ENCODE measurements at places on chromosomes 4 and X. TPM values are rescaled to one million over a fixed set of nuclear protein-coding genes. Genes with fewer than 3 reads are reported as not detected.

- DNase-seq = peak; percentile 11
Measured at GRCh38 chrX:51148848-51149247, 183.8 kb upstream of the NUDT10 start.

DNA sequence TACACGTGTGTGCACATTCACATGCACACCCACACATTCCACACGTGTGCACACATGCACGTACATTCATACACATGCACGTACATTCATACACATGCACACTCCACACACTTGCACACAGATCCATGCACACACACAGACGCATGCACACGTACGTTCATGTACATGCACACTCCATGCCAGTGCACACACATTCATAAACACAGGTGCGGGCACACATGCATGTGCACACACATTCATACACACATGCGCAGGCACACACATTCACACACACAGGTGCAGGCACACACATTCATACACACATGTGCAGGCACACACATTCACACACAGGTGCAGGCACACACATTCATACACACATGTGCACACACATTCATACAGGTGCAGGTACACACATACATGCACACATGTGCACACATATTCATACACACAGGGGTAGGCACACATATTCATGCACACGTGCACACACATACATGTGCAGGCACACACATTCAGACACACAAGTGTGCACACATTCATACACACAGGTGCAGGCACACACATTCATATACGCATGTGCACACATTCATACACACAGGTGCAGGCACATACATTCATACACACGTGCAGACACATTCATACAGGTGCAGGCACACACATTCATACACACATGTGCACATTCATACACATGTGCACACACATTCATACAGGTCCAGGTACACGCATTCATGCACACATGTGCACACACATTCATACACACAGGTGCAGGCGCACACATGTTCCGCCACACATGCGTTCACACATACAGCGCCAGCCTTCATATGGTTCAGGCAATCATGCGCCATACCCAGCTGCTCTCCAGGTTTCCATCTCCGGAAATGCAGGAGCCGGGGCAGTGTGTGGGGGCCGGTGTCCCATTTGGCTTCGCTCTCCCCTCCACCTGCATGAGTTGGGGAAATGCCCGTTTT is 124.8 kb downstream of the HMX1 start:
- DNase-seq = no peak

TRMT2B gene
- 19.9 TPM for total RNA-seq

DNA sequence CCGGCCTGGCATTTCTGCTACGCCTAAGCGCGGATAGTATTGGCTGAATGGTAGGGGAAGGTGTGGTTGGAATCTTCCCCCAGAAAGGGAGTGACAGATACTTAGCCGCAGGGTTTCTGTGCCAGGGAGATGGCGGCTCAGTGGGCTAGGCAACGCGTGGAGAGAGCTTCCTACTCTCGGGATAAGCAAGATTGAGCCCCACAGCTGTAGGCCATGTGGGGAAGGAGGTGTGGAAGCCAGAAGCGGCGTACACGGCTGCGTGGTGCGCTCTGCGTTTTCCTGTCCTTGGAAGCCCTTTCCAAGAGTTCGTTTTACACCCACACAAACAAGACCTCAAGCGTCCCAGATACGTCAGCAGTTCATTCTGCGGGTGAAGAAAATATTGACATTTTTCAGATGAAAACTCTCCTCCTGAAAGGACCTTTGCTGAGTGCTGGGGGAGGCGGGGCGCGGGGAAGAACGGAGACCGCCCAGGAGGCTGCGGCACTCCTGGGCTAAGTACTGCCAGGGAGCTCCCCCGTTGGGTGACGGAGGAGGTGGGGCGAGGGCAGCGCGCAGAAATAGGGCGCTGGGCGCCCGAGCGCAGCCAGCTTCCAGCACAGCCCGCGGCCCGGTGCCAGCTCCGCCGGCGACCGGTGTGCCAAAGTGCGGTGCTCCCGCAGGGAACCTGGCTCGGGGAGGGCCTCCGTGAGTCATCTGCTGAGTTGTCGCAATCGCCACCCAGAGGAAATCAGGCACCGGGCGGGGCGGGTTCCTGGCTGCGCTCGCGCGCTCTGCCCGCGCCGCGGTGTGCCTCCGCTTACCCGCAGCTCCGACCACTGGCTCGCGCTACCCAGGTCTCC is at the start of gene GPAT3:
Gene GPAT3, plus strand, starts transcription at position 589 of the 842 bp plus-strand sequence. CDS start 515 bp downstream, outside the sequence.
- DNase-seq = peak; percentile 76

- DNase-seq = no peak
Measured at GRCh38 chr4:105550641-105551040, 1.8 kb upstream of the ARHGEF38 start.

DNA sequence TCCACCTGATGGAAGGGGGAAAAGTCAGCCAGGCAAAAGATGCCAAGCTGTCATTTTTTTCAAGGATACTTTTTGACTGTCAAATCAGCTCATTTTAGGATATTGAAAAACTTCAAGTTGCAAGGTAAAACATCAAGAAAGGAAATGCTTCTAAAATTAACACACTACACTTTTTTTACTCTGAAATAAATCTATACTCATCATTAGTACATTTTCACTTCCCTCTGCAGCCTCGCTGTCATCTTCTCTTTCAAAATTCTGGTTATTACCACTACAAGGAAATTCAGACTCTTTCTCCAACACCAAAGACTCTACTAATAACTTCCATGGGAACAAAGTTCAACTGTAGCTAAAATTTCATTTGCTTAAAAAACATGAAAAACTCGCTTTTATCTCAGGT is 41.6 kb downstream of the APBB2 start:
- DNase-seq = no peak

DNA sequence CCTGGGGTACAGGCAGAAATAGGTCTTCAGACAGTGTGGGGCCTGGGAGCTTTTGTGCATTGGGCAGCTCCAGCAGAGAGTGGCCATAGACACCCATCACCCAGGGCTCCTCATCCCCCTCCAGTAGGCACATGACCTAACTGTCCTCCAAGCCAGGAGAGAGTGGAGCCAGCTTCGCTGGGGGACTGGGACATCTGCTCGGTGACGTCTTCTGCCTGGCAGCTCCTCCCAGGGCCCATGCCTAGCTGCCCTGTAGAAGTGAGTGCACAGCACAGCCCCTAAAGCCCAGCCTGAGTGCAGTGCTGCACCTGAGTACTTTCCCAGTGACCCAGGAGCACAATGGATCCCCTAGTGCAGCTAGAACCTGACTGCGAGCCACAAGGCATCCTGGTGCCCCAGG is 279.7 kb upstream of the SLC7A11 start:
- DNase-seq = no peak

GRCh38 chr4:13966231-13967195 is 339.0 kb upstream of the BOD1L1 start:
- peak; percentile 76 for DNase-seq

- no peak for DNase-seq
Measured at GRCh38 chr4:158895797-158896576, 127.2 kb downstream of the FNIP2 start.

DNA sequence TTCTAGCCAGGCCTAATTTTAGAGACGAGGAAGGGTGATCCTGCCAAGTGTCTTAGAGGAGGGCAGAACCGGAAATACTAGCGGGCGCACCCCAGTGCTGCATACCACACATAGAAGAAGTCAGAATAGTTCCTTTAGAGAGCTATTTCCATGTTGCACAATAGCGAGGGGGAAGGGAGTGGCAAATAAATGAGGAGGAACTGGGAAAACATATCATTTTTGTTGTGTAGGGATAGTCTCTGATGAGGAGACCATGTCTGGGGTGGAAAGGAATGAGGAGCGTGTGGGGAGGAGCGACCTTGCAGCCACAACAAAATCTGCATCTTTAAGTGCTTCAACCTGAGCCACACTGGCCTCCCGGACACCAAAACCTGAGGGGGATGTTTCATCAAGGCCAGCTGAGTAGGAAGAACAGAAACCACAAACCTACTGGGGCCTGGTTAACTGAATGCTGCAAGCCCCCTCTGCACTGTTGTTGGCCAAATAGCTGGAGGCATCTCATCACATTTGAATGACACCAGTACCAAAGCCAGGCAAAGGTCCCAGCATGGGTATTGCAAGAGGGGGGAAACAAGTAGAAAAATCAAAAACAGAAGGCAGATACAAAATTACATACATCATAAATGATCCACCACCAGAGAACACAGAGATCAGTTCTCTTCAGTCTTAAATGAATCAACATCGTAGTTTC is 26.7 kb upstream of the C1QTNF7 start:
- peak; percentile 60 for DNase-seq

GRCh38 chrX:132741689-132742088 is 216.7 kb downstream of the HS6ST2 start:
- DNase-seq = peak; percentile 29

LDB2 gene
- total RNA-seq = 4.6 TPM

- DNase-seq = no peak
Measured at GRCh38 chr4:105470766-105471165, 3.1 kb downstream of the PPA2 start.

HTN3 gene
- total RNA-seq = not detected

GRCh38 chr4:75099321-75099720 is 166.4 kb downstream of the PARM1 start:
- DNase-seq = no peak

POF1B gene
- not detected for total RNA-seq

- peak; percentile 16 for DNase-seq
Measured at GRCh38 chr4:79917246-79917645, 155.8 kb downstream of the ANTXR2 start.

CXCL8 gene
- total RNA-seq = 198 TPM

CLCN5 gene
- 3.7 TPM for total RNA-seq

- DNase-seq = no peak
Measured at GRCh38 chr4:140211693-140212092, 57.7 kb upstream of the MAML3 start.

DNA sequence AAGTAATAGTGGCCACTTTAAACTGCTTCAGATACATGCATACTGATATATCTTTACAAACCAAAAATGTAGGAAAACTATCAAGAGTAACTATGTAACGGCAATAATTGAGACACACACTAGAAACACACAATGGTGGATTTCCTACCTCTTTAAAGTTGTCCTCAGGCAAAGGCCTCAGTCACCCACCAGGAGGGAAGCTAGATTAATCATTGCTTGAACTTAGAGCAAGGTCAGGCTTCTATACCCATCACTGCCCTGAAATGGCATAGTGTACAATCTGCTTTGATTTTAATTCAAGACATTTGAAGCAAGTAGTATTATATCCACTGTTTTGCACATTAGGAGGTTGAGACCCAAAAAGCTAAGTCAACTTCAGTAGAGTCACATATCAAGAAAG is 110.9 kb downstream of the AREG start:
- DNase-seq = no peak

- DNase-seq = no peak
Measured at GRCh38 chr4:148359769-148360168, 82.4 kb downstream of the NR3C2 start.

MAGEA12 gene
- total RNA-seq = 60.6 TPM

DNA sequence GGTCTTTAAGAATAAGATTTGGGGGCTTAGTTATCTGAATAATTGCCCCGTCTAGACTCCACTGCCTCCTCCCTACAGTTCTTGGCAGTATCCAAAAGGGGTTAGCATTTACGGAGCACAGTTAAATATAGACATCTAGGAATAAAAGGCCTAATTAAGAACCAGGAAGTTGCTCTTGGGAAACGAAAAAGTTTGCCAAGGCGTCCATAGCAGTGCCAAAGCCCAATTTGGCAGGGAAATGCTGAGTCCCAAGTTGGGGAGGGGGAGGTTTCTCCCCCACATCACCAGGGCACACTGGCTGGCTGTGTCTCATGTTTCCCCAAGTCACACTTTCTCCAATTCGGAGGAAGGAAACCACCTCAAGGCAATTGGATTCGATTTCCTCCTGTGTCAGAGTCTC is 338.7 kb downstream of the FBXW7 start:
- no peak for DNase-seq

- peak; percentile 44 for DNase-seq
Measured at GRCh38 chr4:53019485-53020382, 157.6 kb downstream of the RASL11B start.

- no peak for DNase-seq
Measured at GRCh38 chrX:30513284-30513683, 64.3 kb downstream of the TASL start.

GPR34 gene
- total RNA-seq = not detected

DNA sequence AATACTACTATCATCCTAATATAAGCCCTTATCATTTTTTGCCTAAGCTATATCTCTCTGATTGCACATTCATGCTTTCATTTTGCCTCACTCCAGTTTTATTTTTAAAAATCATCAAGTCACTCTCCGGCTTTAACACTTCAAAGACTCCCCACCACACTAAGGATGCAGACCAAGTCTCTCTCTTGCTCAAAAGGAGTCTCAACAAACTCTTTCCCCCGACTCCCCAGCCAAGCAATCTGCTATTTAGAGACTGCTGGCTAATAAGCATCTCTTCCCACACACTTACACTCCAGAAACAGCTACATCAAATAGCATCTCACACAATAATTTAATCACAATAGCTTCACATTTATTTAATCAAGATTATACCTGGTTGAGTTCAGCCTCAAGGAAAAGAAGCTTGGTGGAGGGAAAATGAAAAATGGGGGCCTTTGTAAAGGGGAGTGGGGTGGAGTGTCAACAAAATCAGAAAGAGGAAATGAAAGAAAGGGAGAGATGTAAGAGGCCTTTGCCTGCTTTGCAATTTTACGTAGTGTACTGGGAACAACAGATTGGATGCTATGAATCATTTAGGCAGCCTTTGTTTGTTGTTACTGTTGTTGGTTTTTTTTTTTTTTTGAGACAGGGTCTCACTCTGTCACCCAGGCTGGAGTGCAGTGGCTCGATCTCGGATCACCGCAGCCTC is 104.1 kb upstream of the MCF2 start:
- no peak for DNase-seq

DNA sequence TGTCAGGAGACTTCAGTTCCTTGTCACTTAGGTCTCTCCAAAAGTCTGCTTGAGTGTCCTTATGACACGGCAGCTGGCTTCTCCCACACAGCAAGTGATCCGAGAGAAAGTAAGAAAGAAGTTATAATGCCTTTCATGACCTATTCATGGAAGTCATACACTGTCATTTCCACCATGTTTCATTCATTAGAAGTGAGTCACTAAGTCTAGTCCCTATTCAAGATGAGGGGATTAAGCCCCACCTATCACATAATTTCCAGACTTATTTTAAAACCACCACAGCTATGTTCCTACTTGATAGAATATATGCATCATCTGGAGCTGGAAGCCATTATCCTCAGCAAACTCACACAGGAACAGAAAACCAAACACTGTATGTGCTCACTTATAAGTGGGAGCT is 25.2 kb upstream of the COL25A1 start:
- DNase-seq = no peak

DNA sequence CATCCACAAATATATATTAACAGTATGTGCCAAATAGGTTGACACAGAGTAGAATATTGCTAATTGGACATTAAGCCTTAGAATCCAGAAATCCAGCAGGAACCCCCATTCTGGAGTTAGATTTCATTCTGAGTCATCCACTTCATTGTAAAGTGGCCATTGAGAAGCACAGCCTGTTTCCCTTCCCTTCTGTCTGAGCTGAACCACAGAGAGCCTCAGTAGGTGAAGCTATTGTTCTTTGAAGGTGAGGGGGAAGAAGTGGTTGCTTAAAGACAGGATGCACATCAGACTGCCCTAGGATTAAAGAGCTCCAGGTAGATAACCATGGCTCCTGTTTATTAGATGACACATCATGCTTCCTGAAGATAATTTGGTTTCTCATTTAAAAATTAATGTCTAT is 30.6 kb upstream of the MCF2 start:
- peak; percentile 58 for DNase-seq

- DNase-seq = no peak
Measured at GRCh38 chr4:113576947-113577678, 184.4 kb downstream of the CAMK2D start.

VCX3B gene
- not detected for total RNA-seq

- DNase-seq = no peak
Measured at GRCh38 chr4:105835177-105835576, 60.1 kb upstream of the NPNT start.

- DNase-seq = peak; percentile 46
Measured at GRCh38 chr4:74671080-74671698, 123.1 kb downstream of the BTC start.
